ENCODE measurements at places on chromosomes 13 and 19. TPM values are rescaled to one million over a fixed set of nuclear protein-coding genes. Genes with fewer than 3 reads are reported as not detected.

GRCh38 chr13:72315312-72315711 lies 412.1 kb downstream of the MZT1 start:
- ATAC-seq: no peak

DNA sequence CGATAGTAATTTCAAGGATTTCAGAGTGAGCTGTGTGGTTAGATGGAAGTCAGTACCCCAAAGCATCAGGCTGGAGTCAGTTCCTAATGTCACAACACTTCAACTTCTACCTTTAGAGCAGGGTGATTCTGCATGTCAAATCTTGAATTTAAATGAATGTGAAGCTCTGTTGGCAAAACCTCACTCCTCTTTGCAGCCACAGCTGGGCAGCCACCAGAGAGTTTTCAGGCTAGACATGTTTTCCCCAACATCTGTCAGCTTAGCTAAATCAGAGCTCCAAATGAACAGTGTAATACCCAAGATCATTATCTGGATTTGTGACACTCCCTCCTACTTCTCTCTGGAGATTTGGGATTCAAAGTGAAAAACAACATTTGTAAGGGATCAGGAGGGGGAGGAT lies 33.7 kb upstream of the OLFM4 start:
- no peak for ATAC-seq

DNA sequence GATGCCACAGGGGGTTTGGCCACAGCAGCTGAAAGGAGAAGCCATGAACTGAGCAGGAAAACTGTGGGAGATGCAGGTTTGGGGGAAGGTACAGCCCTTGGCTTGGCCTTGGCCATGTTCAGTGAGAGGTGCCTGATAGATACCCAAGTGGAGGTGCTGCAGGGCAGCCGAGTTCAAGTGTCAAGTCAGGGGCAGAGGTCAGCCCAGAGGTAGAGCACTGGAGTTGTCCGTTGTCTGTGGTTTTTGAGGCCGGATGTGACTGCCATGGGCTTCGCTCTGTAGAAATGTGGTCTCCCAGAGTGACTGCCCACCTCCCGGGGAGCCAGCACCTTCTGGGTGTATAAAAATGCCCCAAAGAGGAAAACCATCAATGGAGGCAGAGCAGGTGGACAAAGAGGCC lies 65.3 kb downstream of the DPF1 start:
- no peak for ATAC-seq

GRCh38 chr13:94677799-94678198 lies 34.5 kb downstream of the SOX21 start:
- no peak for ATAC-seq

DNA sequence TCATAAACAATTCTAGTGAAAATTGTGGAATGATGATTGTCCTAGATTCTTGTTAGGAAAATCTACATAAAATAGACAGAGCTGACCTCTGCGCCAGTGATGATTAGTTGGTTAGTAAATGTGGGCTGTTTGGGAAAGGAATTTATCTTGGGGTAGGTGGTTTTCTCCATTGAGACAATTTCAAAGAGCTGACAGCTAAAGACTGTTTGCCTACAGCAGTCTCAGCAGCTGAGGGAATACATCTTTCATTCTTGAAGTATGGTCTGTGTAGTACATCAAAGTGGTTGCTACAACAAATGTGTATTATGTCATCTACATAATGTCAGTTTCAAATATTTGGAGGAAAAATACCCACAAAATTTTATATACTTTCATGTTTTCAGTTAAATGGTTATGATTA lies 117.2 kb upstream of the TRPC4 start:
- no peak for ATAC-seq

GRCh38 chr19:51135004-51135403 lies 7.1 kb upstream of the SIGLEC7 start:
- ATAC-seq: no peak

DNA sequence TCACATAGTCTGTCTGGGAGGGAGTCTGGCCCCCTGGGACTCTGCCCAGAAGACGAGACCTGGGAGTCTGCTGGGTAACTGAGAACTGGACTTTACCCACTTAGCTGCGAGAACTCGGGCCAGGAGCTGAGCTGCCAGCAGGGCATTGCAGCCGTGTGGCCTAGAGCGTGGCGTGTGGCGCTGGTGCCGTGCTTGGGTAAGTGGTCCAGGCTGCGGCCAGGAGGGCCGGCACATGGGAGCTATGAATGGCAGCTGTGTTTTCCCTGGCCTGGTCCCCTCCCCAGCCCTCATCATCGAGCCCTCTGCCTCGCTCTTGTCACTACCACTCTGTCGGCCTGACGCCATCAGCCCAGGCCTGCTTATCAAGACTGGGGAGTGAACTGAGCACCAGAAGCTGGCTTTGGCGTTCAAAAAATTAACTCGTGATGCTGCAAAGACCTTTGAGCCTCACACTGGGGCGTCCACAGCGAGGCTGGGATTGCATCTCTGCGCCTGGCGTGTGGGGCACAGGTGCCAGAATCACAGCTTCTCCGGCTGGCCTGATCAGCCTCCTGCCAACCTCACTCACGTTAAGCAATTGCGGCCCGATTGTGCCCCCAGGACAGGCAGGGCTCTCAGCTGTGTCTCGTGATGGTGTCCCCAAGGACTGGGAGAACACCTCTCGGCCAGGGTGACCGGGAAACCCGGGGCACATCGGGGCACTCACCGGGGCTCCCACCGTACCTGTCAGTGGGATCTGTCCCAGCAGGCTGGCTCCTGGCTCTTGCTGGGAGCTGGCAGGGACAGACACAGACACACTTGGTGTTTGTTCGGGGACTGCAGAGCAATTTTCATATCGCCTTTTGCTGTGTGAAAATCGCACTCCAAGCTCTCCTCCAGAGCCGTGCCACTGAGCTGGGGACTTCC lies 85.9 kb downstream of the KDM4B start:
- ATAC-seq: no peak

GRCh38 chr13:109622006-109622405 lies 164.4 kb downstream of the IRS2 start:
- ATAC-seq: no peak

- ATAC-seq: no peak
Measured at GRCh38 chr19:47487551-47488515, 3.8 kb upstream of the KPTN start.

- no peak for ATAC-seq
Measured at GRCh38 chr13:67986234-67986633, 756.1 kb upstream of the PCDH9 start.

- no peak for ATAC-seq
Measured at GRCh38 chr13:31174018-31174417, 12.3 kb upstream of the HSPH1 start.

GRCh38 chr19:17490411-17490810 lies 20.1 kb downstream of the SLC27A1 start:
- ATAC-seq: no peak

- ATAC-seq: peak; percentile 46
Measured at GRCh38 chr13:41960211-41960636, 685 bp downstream of the VWA8 start.

- ATAC-seq: peak; percentile 41
Measured at GRCh38 chr19:18504886-18505610, 16.8 kb downstream of the ELL start.

DNA sequence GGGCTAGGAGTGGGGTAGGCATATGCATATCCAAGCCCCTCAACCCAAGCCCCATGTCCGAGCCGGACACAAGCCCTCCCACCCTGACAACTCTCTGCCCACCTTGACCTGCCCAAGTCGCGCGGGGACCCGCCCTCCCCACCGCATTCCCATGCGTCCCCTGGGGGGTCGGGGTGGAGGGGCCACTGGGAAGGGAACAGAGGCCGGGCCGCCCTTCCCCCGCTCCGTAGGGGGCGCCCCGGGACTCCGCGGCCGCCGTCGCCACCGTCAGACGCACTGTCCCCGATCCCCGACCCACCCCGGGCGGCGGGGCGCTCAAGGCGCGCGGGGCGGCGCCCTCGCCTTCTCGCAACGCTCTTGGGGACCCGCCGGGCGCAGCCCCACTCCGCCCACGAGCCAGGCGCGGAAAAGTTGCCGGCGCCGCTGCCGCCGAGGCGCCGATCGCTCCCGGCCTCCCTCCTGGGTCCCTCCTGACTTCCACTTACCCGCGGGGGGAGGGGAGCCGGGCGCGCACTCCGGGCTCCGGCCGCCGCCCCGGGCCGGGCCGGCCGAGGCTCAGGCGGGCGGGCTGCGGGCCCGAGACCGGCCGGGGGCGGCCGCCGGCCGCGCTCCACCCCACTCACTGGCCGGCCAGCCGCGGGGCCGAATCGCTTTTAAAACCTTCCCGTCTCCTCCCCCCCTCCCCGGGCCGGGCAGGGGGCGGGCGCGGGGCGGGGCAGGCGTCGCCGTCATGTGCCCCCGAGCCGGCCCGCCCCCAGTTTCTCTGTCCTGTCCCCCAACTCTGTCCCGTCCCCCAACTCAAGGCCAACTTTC lies 34.4 kb upstream of the NANOS3 start:
- ATAC-seq: peak; percentile 11

DNA sequence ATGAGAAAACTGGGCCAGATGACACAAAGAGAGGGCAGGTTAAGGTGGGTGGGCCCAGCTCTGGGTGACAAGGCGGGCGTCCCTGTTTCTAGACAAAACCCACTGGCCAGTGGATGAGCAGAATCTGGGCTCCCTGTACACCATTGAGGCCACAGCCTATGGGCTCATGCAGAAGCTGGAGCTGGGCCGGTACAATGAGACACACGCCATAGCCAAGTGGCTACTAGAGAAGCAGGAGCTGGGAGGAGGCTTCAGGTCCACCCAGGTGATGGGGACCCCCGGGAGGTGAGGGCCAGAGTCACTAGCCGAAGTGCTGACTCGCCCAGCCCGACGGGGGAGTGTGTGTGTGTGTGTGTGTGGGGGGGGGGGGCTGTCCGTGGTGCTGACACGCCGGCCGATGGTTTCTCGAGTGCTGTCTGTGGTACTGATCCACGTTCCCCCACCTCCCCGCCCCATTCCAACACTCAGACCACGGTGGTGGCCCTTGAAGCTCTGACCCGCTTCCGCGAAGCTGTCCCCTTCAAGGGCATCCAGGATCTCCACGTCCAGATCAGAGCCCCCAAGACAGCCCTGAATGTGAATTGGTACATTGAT lies 24.3 kb upstream of the SHFL start:
- ATAC-seq: peak; percentile 17

DNA sequence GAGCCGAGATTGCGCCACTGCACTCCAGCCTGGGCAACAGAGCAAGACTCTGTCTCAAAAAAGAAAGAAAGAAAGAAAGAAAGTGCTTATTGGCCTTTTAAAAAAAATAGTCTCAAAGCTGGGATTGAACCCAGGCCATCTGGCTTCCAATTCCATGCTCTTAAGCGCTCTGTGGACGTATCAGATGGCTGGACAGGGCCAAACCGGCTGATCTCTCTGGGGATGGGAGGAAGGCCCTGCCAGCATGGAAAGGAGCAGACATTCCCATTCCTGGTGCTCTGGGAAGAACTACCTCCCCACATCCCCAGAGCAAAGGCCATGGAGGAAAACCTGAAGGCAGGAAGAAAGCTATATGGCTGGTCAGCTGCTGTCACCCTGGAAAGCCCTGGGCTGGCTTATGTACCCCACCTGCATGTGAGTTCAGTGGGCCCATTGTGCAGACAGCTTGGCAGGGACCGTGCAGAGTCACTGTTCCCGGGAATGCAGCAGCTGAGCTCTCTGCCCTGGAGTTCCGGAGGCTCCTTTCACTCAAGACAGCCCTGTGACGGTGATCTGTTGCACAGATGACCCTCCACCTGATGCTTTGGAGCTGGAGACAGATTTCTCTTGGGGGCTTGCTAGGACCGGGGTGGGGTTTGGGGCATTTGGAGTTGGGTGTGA lies 84.3 kb downstream of the SIPA1L3 start:
- ATAC-seq: no peak

DNA sequence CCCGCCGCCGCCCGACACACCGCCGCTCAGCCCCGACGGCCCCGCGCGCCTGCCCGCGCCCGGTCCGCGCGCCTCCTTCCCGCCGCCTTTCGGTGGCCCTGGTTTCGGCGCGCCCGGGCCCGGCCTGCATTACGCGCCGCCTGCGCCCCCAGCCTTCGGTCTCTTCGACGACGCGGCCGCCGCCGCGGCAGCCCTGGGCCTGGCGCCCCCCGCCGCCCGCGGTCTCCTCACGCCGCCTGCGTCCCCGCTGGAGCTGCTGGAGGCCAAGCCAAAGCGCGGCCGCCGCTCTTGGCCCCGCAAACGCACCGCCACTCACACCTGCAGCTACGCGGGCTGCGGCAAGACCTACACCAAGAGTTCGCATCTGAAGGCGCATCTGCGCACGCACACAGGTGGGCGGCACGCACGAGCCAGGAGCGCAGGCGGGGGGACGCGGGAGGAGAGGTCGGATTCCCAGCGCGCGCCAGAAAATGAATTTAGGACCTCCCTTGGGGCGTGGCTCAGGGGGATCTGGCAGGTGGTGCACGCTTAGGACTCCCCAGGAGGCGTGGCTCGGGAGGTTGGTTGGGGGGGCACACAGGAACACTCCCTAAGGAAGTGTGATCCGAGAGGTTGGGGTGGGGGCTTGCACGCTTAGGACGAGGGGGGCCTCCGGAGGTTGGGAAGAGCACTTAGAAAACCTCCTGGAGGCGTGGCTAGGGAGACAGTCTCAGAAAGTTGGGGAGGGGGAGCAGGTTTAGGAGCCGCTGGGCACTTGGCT lies 1.2 kb downstream of the KLF2 start:
- no peak for ATAC-seq

DNA sequence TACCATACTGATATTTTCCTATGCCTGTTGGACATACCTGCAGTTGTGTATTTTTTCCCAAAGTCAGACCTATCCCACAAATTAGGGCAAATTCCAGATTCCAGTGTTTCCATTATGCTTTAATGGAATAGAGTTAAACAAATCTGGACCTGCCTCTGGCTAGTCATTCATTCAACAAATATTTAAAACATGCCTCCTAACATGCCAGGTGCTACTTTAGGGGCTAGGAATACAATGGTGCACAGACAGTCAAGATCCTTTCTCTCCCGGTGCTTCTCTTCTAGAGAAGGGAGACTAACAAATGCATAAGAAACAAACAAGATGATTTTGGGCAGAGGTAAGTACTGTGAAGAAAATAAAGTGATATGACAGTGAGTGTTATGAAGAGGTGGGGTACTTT lies 7.5 kb upstream of the WDFY2 start:
- no peak for ATAC-seq

The EEF1AKMT1 gene
- 4.5 TPM for total RNA-seq

The SELENOV gene
- total RNA-seq: not detected

The KCTD15 gene
- total RNA-seq: 41.4 TPM

The ARRDC5 gene
- not detected for total RNA-seq

The PEAK3 gene
- total RNA-seq: 0.08 TPM

The PLIN5 gene
- 2.4 TPM for total RNA-seq

The PCDH8 gene
- 0.04 TPM for total RNA-seq

Data from esophagus mucosa (tissue), 1 donor.